Ovary (tissue), 10 donors: ENCODE measurements at places on chromosomes 2 and 18. TPM values are rescaled to one million over a fixed set of nuclear protein-coding genes. Genes with fewer than 3 reads are reported as not detected.

- H3K4me1 ChIP-seq: peaks cover 4% of the 10 kb centered on the region
- H3K27me3 ChIP-seq: no peaks in the 10 kb centered on the region
- H3K27ac ChIP-seq: no peak overlapping the region
- H3K36me3 ChIP-seq: no peaks in the 10 kb centered on the region
- no peak for DNase-seq
Measured at GRCh38 chr18:55864281-55864680, 276.3 kb upstream of the TCF4 start.

- H3K4me3 ChIP-seq: no peak overlapping the region
- no peaks in the 10 kb centered on the region for H3K36me3 ChIP-seq
- peaks cover 6% of the 10 kb centered on the region for H3K4me1 ChIP-seq
- DNase-seq: peak; percentile 9
- H3K27me3 ChIP-seq: no peaks in the 10 kb centered on the region
Measured at GRCh38 chr2:96147593-96148201, 2.5 kb upstream of the DUSP2 start.

GRCh38 chr2:202290316-202290715 is 24.8 kb downstream of the NOP58 start:
- no peaks in the 10 kb centered on the region for H3K27me3 ChIP-seq
- no peak overlapping the region for H3K27ac ChIP-seq
- no peaks in the 10 kb centered on the region for H3K36me3 ChIP-seq
- H3K4me3 ChIP-seq: no peak overlapping the region
- H3K4me1 ChIP-seq: no peaks in the 10 kb centered on the region
- no peak for DNase-seq

- no peak for DNase-seq
- H3K27ac ChIP-seq: no peak overlapping the region
- H3K27me3 ChIP-seq: no peaks in the 10 kb centered on the region
- no peaks in the 10 kb centered on the region for H3K4me1 ChIP-seq
Measured at GRCh38 chr18:21509062-21509461, 91.4 kb downstream of the ESCO1 start.

DNA sequence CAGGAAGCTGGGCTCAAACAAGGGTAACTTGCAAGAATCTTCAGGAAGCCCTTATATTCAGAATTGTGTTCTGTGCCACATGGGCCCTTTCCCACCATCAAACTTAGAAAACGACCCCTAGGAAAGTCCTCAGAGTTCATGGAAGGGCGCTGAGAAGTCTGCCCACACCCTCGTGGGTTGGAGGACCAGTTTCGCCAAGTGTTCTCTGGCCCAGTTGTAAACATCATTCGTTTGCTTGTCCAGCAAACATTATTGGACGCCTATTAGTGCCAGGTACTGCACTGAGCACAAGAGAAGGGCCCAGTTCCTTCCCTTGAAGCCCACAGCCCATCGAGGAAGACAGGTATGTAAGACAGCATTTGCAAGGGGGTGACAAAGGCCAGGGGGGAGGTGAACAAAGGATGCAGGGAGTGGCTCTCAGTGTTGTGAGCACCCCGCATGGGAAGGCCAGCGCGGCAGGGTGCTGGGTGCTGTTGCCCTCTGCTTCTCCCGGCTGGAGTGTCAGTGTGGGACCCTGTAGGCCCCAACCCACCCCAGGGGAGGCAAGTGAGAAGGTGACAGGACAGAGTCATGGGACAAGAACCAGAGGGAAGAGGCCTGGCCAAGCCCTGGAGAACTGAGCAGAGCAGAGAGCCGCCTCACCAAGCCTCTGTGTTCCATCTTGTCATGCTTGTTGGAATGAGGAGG is 60.2 kb upstream of the ALPP start:
- no peaks in the 10 kb centered on the region for H3K27me3 ChIP-seq
- no peak for DNase-seq
- H3K36me3 ChIP-seq: no peaks in the 10 kb centered on the region
- H3K4me3 ChIP-seq: no peak overlapping the region

CTIF gene
- total RNA-seq: 75.2 TPM

PXDN gene
- total RNA-seq: 36.0 TPM

GRCh38 chr2:188322569-188323551 is 31.2 kb downstream of the GULP1 start:
- DNase-seq: no peak
- H3K36me3 ChIP-seq: no peaks in the 10 kb centered on the region
- no peak overlapping the region for H3K4me3 ChIP-seq
- H3K27ac ChIP-seq: no peak overlapping the region
- no peaks in the 10 kb centered on the region for H3K4me1 ChIP-seq

DNA sequence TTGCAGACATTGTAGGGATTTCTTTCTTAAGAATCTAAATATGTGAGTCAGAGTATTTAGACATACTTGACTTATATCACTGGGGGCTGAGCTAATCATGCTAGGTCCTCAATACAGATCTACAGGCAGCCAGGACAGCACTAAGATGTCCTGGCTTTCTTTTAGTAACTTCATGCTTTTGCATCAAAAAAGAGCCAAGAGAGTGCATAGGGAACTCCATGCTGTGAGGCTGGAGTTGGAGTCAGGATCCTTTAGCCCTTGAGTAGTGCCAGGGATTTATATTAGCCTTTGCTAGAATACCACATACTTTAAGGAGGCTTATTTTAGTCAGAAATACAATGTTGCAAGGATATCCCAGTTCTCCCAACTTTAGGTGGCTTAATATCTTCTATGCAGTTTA is 289.7 kb downstream of the CCDC85A start:
- H3K27ac ChIP-seq: no peak overlapping the region
- H3K4me3 ChIP-seq: no peak overlapping the region
- no peaks in the 10 kb centered on the region for H3K36me3 ChIP-seq
- H3K27me3 ChIP-seq: no peaks in the 10 kb centered on the region

MYCN gene
- 1.8 TPM for total RNA-seq

DNA sequence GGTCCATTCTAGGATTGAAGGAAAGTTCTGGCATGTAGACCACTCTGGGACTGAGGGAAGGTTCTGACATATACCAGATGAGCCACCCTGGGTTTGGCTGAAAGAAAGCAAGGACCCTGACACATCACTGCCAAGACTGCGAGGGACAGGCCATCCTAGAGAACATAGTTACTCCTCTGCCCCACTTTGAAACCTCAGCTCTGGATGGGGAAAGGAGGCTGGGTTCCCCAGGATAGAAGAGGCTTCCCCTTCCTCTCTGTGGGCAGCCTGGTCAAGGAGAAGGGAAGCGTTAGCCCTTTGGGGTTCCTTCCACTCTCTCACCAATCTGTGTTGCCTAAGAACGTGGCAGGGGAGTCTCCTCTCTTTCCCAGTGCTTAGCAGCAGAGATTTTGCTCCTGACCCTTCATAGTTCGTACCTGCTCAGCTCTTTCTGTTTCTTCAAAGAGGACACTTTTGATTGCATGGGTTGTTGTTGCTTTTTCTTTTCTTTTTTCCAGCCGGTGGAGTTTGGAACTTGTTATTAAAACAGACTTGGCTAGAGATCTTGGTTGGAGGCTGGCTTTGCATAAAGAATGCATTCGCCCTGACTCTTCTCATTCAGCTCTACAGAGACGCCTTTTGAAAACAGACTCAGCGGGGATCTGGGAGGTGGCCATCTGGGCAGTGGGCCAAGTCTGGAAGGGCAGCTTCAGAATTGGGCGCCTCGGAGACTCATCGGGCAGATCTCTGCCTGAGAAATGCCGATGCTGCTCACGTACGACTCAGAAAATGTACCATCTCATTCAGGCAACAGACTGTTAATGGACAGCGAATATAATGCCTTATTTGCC is 166.1 kb downstream of the CLIP4 start:
- peak; percentile 57 for DNase-seq
- H3K4me3 ChIP-seq: no peak overlapping the region
- H3K27me3 ChIP-seq: no peaks in the 10 kb centered on the region

DNA sequence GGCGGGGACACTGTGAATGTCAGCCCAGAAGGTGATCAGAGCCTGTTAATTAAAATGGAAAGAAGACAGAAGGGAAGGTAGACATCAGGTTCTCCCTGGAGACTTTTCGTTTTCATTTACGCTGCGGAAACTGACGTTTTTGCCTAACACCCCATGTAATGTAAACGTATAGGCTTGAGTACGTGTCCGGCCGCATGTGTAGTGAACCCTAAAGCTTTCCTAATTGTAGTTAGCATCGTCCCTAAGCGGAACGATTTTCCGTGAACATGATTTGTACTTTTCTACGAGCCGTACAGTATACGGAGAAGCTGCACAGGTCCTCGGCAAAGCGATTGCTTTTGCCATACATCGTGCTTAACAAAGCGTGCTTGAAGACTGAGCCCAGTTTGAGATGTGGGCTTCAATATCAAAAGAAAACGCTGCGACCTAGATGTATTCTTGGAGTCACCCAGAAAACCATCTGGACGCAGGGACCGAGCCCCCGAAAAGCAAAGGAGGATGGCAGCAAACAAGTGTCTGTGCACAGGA is 284 bp downstream of the TIMM21 start:
- H3K4me1 ChIP-seq: peaks cover 7% of the 10 kb centered on the region
- no peaks in the 10 kb centered on the region for H3K36me3 ChIP-seq
- H3K4me3 ChIP-seq: peak overlapping the region; percentile 77
- peak overlapping the region; percentile 9 for H3K27ac ChIP-seq
- DNase-seq: no peak

PTPRN gene
- total RNA-seq: 1.7 TPM

DNA sequence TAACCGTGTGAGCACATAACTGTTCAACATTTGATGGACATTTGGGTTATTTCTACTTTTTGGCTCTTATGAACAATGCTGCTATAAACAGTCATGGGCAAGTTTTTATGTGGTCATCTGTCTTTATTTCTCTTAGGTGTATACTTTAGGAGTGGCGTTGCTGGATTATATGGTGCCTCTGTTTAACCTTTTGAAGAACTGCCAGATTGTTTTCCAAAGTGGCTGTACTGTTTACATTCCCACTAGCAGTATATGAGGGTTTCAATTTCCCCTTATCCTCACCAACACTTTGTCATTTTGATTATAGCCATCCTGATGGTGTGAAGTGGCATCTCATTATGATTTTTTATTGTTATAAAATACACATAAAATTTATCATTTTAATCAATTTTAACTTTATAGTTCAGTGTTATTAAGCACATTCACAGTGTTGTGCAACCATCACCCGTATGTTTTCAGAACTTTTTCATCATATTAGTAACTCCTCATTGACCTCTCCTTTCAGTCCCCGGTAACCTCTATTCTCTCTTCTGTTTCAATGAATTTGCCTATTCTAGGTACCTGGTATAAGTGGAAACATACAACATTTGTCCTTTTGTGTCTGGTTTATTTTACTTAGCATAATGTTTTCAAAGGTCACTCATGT is 55.4 kb downstream of the EML4 start:
- H3K27me3 ChIP-seq: no peaks in the 10 kb centered on the region
- no peak overlapping the region for H3K4me3 ChIP-seq
- no peaks in the 10 kb centered on the region for H3K36me3 ChIP-seq
- no peak for DNase-seq
- H3K4me1 ChIP-seq: peaks cover 2% of the 10 kb centered on the region

GRCh38 chr2:108947271-108947907 is 41.6 kb downstream of the EDAR start:
- no peaks in the 10 kb centered on the region for H3K4me1 ChIP-seq
- H3K27ac ChIP-seq: no peak overlapping the region
- no peaks in the 10 kb centered on the region for H3K27me3 ChIP-seq
- H3K36me3 ChIP-seq: no peaks in the 10 kb centered on the region
- no peak for DNase-seq

DNA sequence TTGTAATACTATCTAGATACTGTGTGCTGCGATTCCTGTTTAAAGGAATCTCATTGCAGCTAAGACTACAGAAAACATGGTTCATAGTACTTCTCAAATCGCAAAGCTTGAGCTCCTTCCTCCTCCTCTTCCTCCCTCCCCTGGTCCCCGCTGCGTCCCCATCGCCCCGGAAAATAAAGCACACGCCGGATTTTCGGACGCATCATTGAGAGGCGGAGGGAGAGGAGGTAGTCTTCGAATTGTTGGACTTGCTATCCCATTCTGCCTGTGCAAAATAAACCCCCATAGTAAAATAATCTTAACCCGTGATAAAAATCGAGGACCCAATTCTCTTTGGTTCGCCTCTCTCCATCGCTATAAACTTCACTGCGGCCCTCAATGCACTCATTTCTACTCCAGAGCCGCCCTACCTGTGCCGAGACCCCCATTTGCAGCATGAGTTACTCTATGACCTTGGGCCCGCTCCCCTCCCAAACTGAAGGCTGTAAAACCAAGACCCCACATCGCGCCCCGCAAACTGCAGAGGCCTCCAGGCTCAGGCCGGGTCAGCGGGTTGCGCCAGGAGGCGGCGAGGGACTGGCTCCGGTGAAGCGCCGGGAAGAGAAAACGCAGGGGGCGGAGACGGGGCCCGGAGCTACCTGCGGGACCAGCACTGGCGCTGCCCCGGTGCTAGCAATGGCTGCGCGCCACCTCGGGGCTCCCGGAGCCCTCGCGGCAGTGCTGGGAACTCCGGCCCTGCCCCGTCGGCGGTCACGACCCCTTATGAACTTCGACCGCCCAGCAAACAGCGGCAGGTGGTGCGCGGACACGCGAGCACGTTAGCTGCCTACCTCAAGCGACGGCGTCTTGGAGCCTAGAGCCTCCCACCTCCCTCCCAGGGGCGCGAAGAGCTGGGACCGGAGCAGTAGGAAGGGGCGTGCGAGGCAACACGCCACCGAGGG is 649 bp downstream of the ESCO1 start:
- no peaks in the 10 kb centered on the region for H3K36me3 ChIP-seq
- peak overlapping the region; percentile 96 for H3K4me3 ChIP-seq
- H3K27me3 ChIP-seq: no peaks in the 10 kb centered on the region
- peaks cover 3% of the 10 kb centered on the region for H3K4me1 ChIP-seq

TMEM17 gene
- 1.9 TPM for total RNA-seq

GRCh38 chr2:171671867-171672266 is 15.4 kb upstream of the DYNC1I2 start:
- no peaks in the 10 kb centered on the region for H3K27me3 ChIP-seq
- no peak overlapping the region for H3K27ac ChIP-seq

DNA sequence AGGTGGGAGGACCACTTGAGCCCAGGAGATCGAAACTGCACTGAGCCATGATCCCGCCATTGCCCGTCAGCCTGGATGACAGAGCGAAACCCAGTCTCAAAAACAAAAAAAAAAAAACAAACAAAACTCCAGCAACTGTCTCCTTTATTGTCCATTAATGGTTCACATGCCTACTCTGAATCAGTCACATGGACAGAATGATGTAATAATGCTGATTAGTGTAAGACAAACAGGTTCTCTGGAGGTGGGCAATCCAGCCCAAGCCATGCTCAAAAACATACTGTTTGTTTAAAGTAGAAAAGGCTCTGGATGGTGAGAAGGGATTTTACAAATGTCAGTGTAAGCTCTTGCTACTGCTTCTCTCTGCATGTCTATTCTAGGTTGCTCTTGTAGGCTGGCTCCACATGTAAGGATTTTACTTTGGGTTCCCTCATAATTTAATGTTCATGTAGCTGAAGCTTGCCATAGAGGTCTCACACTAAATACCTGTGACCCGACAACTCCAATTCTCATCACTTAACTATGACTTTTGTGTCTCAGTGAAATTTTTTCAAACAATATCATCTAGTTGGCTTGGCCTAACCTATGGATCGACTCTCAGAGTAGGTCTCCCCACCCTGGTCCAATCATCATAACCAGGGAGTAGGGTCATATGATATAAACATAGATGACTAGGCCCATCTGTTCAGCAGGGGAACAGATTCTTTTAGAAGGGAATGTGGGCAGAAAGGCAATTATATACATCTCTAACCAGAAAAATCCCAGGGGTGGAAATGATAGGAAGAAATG is 83.9 kb upstream of the SLC39A10 start:
- H3K4me1 ChIP-seq: no peaks in the 10 kb centered on the region
- no peaks in the 10 kb centered on the region for H3K27me3 ChIP-seq
- no peaks in the 10 kb centered on the region for H3K36me3 ChIP-seq
- no peak overlapping the region for H3K27ac ChIP-seq
- DNase-seq: no peak
- H3K4me3 ChIP-seq: no peak overlapping the region
